ENCODE measurements at places on chromosomes 5 and 9.

- no peak for DNase-seq
These were observed 2.2 kb upstream of the STOML2 start for GRCh38 chr9:35105126-35105525.

- no peak for DNase-seq
These were observed 301.4 kb upstream of the RFX3 start for GRCh38 chr9:3827175-3827574.

- DNase-seq, result peak; percentile 11
These were observed 60.2 kb downstream of the SMIM23 start for GRCh38 chr5:171845857-171846256.

- no peak for DNase-seq
These were observed 63.5 kb upstream of the RAD23B start for GRCh38 chr9:107219486-107220077.
